ENCODE measurements at places on chromosomes 2 and 18. TPM values are rescaled to one million over a fixed set of nuclear protein-coding genes. Genes with fewer than 3 reads are reported as not detected.

LYPD6B gene
- 10.0 TPM for total RNA-seq

IL36A gene
- not detected for total RNA-seq

SNRNP200 gene
- 229 TPM for total RNA-seq

MAPK4 gene
- not detected for total RNA-seq

TEKT4 gene
- total RNA-seq: 0.15 TPM

PGAP1 gene
- 5.1 TPM for total RNA-seq

RAB27B gene
- 12.7 TPM for total RNA-seq

DLX1 gene
- not detected for total RNA-seq

KCNK3 gene
- total RNA-seq: not detected

C2orf15 gene
- 16.9 TPM for total RNA-seq

PDCL3 gene
- total RNA-seq: 23.5 TPM

CIB4 gene
- not detected for total RNA-seq

CNDP2 gene
- total RNA-seq: 161 TPM

FBXO36 gene
- total RNA-seq: 3.6 TPM

GALM gene
- total RNA-seq: 26.3 TPM

PSMA8 gene
- not detected for total RNA-seq

CENPA gene
- 43.6 TPM for total RNA-seq

CSRNP3 gene
- total RNA-seq: 0.41 TPM

CYS1 gene
- 0.43 TPM for total RNA-seq

RAB11FIP5 gene
- total RNA-seq: 24.4 TPM

SLC11A1 gene
- total RNA-seq: 0.35 TPM

SLC16A14 gene
- 0.57 TPM for total RNA-seq

SALL3 gene
- total RNA-seq: not detected

KLHL30 gene
- total RNA-seq: 0.80 TPM

AP1S3 gene
- total RNA-seq: 73.3 TPM

Data from PC-9 (cell line).